Activated naive CD4-positive, alpha-beta T cell treated with anti-CD3 and anti-CD28 coated beads, Interleukin-2, amount 10 ng/mL, durations not matched to agents 7 days and 5 days (primary cell): ENCODE measurements at places on chromosomes 2 and 18.

GRCh38 chr18:26185267-26185666, 41.0 kb upstream of the TAF4B start:
- no peaks in the 10 kb centered on the region for H3K27me3 ChIP-seq
- no peak for DNase-seq
- H3K4me1 ChIP-seq: peaks cover 5% of the 10 kb centered on the region
- H3K27ac ChIP-seq: no peak overlapping the region

- no peak overlapping the region for H3K4me3 ChIP-seq
- H3K27ac ChIP-seq: no peak overlapping the region
- peaks cover 78% of the 10 kb centered on the region for H3K4me1 ChIP-seq
- H3K27me3 ChIP-seq: no peaks in the 10 kb centered on the region
Measured at GRCh38 chr2:234481301-234481700, 15.6 kb downstream of the ARL4C start.

DNA sequence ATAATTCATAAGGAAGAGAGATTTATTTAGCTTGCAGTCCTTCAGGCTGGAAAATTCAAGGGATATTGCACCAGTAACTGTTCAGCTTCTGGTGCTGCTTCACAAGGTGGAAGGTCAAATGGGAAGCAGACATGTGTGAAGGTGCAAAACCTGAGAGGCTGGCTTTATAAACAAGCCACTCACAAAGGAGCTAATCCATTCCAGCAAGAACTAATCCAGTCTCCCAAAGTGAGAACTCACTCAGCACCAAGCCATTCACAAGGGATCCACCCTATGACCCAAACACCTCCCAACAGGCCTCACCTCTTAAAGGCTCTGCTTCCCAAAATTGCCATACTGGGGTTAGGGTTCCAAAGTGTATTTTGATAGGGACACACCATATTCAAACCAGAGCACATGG, 1018.4 kb upstream of the ACVR2A start:
- H3K27me3 ChIP-seq: no peaks in the 10 kb centered on the region
- H3K4me3 ChIP-seq: no peak overlapping the region
- no peak for DNase-seq
- H3K36me3 ChIP-seq: no peaks in the 10 kb centered on the region
- no peaks in the 10 kb centered on the region for H3K4me1 ChIP-seq

GRCh38 chr18:67961701-67962440, 445.4 kb upstream of the DSEL start:
- no peaks in the 10 kb centered on the region for H3K4me1 ChIP-seq
- no peak for DNase-seq
- H3K27ac ChIP-seq: no peak overlapping the region
- no peaks in the 10 kb centered on the region for H3K36me3 ChIP-seq

DNA sequence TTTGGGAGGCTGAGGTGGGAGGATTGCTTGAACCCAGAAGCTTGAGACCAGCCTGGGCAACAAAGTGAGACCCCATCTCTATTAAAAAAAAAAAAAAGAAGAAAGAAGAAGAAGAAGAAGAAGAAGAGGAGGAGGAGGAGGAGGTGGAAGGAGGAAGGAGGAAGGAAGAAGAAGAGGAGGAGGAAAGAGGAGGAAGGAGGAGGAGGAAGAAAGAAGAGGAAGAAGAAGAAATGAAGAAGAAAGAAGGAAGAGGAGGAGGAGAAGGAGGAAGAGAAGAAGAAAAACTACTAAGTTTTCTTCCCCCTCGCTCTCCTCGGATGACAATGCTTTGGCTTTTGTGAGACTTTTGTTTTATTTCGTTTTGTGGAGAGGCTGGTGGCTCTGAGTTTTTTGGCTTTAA, 30.1 kb upstream of the EFHD1 start:
- DNase-seq: no peak
- no peaks in the 10 kb centered on the region for H3K36me3 ChIP-seq
